HT-29 (cell line): ENCODE measurements at places on chromosomes 4 and X. TPM values are rescaled to one million over a fixed set of nuclear protein-coding genes. Genes with fewer than 3 reads are reported as not detected.

The LDOC1 gene
- not detected in 2 replicates for total RNA-seq

The LIAS gene
- 4.9 and 5.5 TPM in 2 replicates for total RNA-seq

The PDLIM3 gene
- not detected in 2 replicates for total RNA-seq

The VCX3A gene
- total RNA-seq: not detected in 2 replicates

The GNRHR gene
- not detected in 2 replicates for total RNA-seq

The PGM2 gene
- 21.3 and 21.8 TPM in 2 replicates for total RNA-seq

The TEX13B gene
- total RNA-seq: not detected in 2 replicates

The RASSF6 gene
- 2.3 and 3.9 TPM in 2 replicates for total RNA-seq

The PHEX gene
- 0.10 and 0.18 TPM in 2 replicates for total RNA-seq

The P2RY4 gene
- total RNA-seq: not detected in 2 replicates

The METAP1 gene
- 55.3 and 60.0 TPM in 2 replicates for total RNA-seq

The MEPE gene
- total RNA-seq: not detected in 2 replicates

The TMEM192 gene
- 3.3 and 4.0 TPM in 2 replicates for total RNA-seq

The OTUD6A gene
- total RNA-seq: not detected in 2 replicates

The CT45A3 gene
- not detected in 2 replicates for total RNA-seq

The PNCK gene
- total RNA-seq: 0.99 and 1.1 TPM in 2 replicates

The HMGN5 gene
- total RNA-seq: 0.08 and 0.76 TPM in 2 replicates

The SPON2 gene
- total RNA-seq: 1.2 and 2.9 TPM in 2 replicates

The CRMP1 gene
- total RNA-seq: not detected in 2 replicates

The SH3D19 gene
- 21.5 and 41.2 TPM in 2 replicates for total RNA-seq
